ENCODE measurements at places on chromosomes 4 and X.

DNA sequence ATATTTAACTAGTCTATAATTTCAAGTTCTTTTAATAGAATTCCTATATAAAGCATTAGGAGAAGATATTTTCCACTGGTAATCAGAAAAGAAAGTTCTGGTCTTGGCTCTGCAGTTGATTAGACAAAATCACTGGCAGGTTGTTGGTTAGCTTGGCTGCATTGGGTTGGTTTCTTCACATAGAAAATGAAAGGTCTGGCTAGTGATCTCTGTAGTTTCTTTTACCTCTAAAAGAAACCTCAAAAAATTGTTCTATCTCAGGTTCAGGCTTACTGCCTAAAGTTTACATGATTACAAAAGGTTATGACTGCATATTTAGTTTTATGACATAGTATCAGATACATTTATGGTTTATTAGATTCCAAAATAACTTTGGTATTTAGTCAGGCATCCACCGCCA is 95.8 kb upstream of the NAP1L5 start:
- no peak for DNase-seq

DNA sequence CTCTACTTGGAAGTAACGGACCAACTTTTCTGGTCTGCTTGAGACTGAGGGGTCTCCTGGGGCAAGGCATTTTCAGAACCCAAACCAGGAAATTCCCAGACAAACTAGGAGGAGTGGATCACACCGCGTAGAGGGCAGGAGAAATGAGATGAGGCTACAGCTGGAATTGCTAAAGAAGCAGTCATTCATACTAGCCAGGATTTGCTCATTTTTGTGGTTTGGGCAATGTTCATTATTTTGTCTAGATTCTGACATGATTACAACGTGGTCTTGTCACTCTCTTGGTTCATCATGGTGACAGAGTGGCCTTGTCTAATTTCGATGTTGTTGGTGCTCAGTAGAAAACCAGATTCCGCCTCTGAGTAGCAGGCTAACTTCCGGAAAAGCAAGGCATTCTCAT is 63.2 kb downstream of the BANK1 start:
- no peak for DNase-seq

- DNase-seq: no peak
Observed at GRCh38 chrX:108270739-108271396, 167.4 kb downstream of the COL4A6 start.

DNA sequence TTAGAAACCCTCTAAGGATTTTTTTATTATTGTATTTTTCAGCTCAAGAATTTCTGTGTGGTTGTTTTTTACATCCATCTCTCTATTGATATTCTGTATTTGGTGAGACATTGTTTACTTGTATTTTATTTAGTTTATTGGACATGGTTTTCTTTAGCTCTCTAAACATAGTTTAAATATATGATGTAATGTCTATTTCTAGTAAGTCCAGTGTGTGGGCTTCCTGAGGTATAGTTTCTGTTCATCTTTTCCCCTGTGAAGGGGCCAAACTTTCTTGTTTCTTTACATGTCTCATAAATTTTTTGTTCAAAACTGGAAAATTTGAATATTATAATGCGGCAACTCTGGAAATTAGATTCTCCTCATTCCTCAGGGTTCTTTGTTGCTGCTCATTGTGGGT is 28.2 kb upstream of the ATRX start:
- DNase-seq: no peak

DNA sequence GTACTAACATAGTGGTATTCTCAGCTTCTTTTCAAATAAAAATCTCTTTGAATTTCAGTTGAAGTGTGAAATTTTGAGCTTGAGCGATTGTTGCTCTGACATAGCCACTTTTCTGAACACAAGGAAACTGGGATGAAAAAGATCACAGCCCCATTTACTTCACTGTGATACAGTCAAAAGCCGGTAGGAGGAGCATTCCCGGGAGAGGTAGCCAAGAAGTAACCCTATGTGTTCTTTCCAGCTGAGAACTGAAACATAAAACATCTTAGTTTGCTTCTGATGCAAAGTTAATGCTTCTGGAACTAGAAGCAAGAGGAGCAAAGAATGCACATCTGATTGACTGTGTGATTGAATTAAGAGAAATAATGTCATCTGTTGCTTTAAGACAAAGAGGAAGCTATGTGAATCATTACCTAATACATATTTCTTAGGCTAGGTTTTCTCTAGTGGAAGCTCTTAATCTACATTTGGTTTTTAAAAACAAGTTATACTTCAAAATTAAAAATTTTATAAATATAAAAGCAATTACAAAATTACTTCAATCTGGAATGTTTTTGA is 88.3 kb upstream of the UNC5C start:
- no peak for DNase-seq

DNA sequence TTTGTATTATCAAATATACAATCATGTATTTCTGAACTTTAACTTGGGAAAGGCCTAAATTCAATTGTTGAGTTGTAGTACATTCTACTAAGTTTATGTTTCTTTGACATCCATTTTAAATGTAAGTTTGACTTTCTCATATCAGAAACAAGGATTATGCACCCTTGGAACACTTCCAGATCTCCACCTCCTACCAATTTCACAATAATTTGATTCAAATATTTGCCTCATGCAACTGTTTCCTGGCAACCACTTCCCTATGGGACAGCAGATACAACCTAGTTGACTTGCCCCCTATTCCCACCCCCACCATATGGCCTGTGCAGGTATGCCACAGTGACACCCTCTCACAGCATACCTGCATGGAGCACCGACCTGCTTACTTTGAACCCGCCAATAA is 506.4 kb upstream of the PABPC4L start:
- DNase-seq: no peak

GRCh38 chr4:82560853-82561785 is 669 bp downstream of the TMEM150C start:
- no peak for DNase-seq

- DNase-seq: no peak
Observed at GRCh38 chr4:173247321-173247720, 78.7 kb downstream of the GALNT7 start.

DNA sequence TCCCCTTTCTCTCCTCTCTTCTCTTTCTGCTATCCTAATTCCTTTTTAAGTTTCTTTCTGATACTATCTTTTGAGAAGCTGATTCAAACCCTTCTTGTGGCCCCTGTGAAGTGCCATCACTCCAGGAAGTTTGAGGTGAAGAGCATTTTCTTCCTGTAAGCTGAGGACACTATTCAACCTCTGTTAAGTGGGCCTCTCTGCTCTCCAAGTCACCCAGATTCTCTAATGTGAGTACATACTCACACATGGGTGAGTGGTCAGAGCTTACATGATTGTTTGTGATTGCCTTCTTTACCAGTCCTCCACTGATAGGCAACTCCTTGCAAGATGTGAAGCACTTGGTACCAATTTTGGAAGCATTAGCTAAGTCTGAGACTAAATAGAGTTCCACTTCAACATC is 18.4 kb upstream of the SMIM10L2A start:
- no peak for DNase-seq

DNA sequence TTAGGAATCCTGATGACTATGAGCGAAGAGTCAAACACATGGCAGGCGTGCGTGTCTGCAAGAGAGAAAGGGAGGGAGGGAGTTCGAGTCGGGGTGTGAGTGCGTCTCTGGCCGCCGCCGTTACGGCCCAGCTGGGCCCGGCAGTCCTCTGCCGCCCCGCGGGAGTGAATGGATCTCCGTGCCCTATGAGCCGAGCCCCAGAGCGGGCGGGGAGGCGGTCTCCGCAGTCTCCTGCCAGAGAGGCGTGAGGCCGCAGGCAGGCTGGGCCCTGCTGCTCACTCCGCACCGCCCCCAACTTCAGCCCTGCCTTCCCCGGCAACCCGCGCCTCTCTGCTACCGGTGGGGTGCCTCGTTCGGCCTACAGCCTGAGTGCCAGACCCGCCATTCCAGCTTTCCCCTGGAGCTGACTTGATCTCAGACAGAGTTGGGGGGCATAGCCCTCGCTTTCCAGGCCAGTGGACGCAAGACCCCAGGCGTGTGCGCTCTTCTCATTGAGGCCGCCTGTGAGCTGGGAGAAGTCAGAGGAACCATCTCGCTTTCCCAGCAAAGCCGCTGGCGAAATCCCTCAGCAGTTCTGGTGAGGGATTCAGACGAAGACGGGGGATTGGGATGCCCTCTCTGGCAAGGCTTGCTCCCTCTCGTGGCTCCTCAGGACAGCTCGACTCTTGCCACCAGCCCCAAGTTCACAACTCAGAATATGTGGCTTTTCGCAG is 1.4 kb downstream of the SLC16A2 start:
- DNase-seq: no peak

- no peak for DNase-seq
Observed at GRCh38 chrX:133251204-133251603, 33.0 kb upstream of the TFDP3 start.

DNA sequence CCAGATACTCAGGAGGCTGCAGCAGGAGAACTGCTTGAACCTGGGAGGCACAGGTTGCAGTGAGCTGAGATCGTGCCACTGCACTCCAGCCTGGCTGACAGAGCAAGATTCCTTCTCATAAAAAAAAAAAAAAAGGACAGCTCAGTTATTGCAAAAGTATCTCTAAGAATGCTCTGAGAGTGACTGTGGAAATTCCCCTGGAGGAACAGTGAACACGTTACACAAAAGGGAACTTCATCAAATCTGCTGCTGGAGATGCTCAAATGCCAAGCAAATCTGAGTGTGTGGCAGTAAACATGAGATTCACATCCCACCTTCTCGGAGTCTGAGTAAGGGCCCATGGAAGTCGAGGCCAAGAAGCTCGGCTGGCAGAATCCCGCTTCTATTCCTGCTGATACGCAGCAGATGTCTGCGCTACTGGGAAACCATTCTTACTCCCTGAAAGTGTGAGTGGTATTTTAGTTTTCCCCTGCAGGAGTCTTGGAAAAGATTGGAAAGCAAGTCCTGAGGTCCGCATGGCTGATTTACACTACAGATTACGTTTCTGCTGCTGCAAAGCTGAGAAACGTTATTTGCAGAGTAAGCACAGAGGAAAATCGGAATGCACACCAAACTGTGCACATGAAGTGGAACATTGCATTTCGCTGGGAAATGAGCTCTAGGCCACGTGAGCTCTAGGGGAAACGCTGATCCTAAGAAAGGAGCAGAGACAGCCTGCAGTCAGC is 162.9 kb downstream of the NSUN7 start:
- no peak for DNase-seq

DNA sequence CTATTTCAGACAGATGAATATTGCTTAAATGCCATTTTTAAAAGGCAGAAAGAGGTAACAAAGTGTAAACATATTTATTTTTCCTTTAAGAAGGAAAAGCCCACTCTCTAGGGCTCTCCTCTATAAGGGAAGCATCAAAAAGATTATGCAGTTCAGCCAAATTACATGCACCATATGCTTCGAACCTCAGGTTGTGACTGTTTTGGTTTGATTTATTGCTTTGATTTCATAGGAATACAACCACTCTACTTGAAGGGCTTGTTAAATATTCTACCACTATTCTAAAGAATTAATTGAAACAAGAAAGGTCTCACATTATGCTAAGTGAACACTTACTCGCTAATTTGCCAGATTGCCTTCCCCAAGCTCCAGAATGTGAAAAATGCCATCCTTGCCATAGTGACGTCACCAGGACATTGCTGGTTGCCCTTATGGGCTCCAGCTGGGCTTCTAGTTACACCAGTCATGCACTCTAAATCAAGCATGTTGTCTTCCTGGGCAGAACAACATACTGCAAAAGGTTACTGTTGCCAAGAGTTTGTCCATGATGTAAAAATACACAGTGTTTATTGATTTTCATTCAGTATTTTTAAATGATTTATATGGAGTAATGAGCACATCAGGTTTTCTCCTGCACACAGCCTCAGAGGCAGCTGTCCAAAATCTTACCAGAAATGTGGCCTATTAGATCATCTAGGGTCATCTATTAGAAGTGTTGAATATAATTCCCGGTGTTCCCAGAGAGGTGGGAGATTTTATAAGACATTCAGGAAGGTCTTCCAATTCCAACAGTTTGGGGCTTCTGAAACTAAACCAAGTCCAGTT is 164.4 kb upstream of the RAPGEF2 start:
- no peak for DNase-seq

GRCh38 chr4:8939160-8939839 is 67.7 kb upstream of the HMX1 start:
- DNase-seq: no peak

DNA sequence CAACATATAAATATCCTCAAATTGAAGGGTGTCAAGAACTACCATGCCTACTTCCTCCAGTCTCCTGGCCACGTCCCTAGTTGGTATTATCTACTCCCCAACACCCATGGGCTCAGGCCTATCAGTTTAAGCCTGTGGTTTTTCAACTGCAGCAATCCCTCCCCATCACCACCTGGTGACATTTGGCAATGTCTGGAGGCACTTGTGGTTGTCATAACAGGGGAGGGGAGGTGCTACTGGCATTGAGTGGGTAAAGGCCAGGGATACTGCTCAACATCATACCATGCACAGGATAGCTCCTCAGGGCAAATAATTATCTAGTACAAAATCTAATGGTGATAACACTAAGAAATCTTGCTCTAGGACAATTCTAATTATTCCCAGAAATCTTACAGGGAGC is 95.3 kb downstream of the COMMD8 start:
- DNase-seq: no peak

- DNase-seq: peak; percentile 63
Observed at GRCh38 chr4:26985873-26986272, 125.2 kb downstream of the STIM2 start.

All from activated naive CD4-positive, alpha-beta T cell treated with anti-CD3 and anti-CD28 coated beads, Interleukin-2, amount 10 ng/mL, durations not matched to agents 7 days and 5 days (primary cell).